IPS-NIHi11 (cell line): ENCODE measurements at places on chromosomes 3 and 15.
A peak's percentile ranks its signal among the peaks of the same experiment; 100 is the strongest.

GRCh38 chr15:48367483-48367882 lies 36.3 kb downstream of the DUT start:
- DNase-seq = no peak

GRCh38 chr3:14514323-14514720 lies 25.8 kb downstream of the GRIP2 start:
- no peak for DNase-seq

DNA sequence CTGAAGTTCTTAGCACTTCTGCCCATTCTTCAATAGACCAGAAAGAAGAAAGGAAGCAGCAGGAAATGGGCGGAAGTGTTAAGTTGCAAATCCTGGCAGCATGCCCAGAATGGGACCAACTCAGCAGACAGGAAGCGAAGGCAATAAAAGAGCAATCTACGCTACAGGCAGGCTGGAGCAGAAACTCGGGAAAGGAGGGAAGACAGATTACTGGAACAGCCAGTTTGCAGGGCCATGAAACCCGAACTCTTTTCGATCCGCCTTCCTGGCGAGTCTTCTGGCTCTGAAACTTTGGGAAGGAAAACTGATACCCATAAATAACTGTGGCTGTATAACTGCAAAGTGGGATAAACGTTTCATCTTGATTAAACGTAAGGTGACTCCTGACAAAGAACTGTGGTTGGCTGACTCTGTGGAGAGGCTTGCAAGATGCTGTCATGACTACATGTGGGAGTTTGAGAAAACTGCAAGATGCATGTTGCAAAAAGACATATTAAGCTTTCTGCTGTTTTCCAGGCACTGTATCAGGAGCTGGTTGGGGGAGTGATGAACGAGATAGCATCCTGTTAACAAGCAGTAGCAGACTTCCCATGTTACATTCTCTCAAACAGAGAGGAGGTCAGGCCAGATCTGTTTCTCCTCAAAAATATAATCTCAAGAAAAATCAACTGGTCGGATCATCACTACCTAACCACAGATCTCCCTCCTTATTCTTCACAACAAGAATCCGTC lies 67.8 kb downstream of the FMN1 start:
- peak; percentile 67 for DNase-seq

DNA sequence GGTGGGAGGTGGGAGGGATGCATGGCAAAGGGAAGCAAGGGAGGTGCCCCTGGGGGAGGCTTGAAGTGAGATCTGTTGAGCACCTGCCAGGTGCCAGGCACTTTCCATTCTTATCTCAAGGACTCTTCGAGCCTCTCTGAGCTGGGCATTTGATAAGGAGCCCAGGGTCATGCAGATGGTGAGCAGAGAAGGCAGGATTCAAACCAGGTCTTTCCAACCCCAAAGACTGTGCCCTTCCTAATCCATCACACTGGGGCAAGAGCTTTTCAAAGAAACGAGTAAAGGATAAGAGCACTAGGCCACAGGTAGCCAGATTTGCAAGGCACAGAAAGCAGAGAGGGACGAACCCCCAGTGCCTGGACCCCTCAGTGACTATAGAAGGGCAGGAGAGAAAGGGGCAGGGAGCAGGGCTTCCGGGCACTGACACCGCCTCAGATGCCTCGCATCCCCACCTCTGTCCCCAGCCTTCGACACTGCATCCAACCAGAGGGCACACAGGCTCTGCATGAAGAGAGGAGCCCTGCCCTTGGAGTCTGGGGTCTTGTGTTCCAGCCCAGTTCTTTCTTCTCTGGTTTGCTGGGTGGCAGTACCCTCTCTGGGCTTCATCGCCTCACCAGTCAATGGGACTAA lies 21.0 kb downstream of the IGDCC4 start:
- DNase-seq = no peak

- DNase-seq = no peak
Observed at GRCh38 chr3:45861043-45861719, 19.3 kb upstream of the LZTFL1 start.

- no peak for DNase-seq
Observed at GRCh38 chr3:33402936-33403335, 37.3 kb downstream of the UBP1 start.

DNA sequence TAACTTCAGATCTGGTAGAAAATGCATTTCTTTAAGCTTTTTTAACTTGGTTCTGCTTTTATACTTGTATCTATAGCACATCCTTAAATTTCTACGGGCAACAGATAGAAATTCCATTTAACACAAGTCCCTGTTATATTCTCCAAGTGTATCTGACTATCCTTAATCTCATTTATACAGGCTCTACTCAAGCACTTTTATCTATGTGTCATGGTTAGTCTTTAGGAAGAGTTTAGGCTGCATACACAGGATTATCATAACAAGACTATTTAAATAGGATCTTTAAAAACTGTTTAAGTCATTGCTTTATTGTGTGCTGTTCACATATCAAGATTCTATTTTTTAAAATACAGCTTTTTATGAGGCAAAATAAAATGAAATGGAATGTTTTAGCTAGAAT lies 52.7 kb downstream of the SETD5 start:
- DNase-seq = no peak

DNA sequence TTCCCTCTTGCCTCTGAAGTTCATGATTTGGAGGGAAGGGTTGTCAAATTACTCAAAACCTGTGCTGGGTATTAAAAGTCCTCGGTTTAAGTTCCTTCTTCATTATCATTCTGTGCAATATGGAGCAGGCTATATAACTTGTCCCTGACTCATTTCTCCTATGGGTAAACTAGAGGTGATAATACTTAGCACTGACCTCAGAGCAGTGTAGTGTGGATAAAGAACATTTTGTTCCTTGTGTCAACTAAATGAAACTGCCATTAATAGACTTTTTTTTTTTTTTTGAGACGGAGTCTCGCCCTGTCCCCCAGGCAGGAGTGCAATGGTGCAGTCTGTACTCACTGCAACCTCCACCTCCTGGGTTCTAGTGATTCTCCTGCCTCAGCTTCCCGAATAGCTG lies 2.2 kb upstream of the BBX start:
- no peak for DNase-seq

GRCh38 chr15:101652786-101653430 lies 727 bp upstream of the TM2D3 start:
- peak; percentile 45 for DNase-seq

DNA sequence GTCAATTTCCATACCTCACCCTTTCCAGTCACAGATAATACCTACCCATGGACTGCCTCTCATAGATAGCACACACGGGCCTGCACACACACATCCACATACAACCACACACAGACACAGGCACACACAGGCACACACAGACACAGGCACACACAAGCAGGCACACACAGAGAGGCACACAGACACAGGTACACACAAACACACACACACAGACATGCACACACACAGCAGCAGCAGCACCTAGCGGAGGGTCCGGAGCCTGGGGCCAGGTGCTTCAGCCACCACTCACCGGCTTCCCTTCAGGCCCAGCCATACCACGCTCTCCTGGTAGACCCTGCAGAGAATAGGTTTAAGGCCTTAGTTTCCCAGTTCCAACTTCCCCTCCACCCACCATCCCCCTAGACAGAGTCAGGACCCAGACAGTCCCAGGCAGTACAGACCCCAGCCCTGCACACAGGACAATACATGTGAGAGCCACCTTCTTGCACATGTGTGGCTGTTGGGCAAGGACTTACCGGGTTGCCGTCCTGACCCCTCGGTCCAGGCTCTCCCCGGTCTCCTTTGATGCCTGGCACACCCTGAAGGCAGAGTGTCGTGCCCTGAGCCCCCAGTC lies 10.5 kb upstream of the UCN2 start:
- no peak for DNase-seq

GRCh38 chr15:31306426-31307269 lies 20.0 kb upstream of the KLF13 start:
- DNase-seq = peak; percentile 86

GRCh38 chr15:79025802-79026201 lies 64.8 kb downstream of the RASGRF1 start:
- DNase-seq = no peak

DNA sequence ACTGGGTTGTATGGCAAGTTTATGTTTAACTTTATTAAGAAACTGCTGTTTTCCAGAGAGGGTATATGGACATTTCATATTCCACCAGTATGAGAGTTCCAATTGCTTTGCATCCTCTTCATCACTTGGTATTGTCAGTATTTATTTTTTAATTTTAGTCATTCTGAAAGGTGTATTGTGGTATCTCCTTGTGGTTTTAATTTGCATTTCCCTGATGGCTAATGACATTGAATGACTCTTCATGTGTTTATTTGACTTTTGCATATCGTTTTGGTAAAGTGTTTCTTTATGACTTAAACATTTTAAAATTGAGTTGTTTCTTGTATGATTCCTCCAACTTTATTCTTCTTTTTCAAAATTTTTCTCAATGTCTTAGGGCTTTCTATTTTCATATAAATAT lies 44.4 kb downstream of the IL1RAP start:
- DNase-seq = no peak

GRCh38 chr15:93649691-93650235 lies 560.8 kb upstream of the RGMA start:
- DNase-seq = no peak

- DNase-seq = peak; percentile 49
Observed at GRCh38 chr15:79212589-79213157, 69.8 kb upstream of the ANKRD34C start.

DNA sequence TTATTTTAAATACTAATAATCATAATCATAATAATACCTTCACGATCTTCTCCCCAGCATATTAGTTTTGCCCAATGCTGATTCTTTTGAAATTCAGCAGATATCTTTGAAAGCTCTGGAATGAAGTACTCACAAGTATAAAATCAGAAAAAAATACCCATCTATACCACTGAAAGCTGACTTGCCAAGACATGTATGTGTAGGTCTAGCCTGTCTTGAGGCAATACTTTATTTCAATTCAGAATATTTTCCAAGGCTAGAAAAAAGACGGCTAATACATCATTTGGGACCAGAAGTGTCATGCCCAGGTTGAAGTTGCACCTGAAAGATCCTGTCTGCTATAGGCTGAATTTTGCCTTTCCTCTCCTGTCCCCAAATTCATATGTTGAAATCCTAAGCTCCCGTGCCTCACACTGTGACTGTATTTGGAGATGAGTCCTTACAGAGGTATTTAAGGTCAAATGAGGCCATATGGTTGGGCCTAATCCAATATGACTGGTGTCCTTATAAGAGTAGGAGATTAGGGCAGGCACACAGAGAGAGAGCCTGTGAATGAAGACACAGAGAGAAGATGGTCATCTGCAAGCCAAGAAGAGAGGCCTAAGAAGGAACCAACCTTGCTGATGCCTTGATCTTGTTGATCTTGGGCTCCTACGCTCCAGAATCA lies 255.9 kb upstream of the CMC1 start:
- DNase-seq = no peak

DNA sequence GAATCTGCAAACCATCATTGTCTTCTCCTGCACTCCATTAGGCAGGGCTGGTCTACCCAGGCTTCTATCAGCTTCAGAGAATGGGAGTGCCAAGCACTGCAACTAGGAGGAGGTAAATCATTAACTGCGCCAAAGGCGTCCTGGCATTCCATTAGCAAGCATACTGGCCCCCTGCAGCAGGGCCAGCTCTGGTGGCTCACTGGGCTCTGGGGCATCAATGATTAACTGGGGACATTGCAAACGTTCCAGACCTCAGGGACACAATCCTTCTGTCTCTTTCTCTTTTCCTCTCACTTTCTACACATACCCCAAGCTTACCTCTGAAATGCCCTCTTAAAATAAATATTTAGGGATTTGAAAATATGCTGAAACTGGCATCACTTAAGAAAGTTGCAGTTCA lies 129.0 kb downstream of the MYLK start:
- DNase-seq = no peak

- peak; percentile 19 for DNase-seq
Observed at GRCh38 chr3:112531358-112531781, 30.4 kb downstream of the ATG3 start.

DNA sequence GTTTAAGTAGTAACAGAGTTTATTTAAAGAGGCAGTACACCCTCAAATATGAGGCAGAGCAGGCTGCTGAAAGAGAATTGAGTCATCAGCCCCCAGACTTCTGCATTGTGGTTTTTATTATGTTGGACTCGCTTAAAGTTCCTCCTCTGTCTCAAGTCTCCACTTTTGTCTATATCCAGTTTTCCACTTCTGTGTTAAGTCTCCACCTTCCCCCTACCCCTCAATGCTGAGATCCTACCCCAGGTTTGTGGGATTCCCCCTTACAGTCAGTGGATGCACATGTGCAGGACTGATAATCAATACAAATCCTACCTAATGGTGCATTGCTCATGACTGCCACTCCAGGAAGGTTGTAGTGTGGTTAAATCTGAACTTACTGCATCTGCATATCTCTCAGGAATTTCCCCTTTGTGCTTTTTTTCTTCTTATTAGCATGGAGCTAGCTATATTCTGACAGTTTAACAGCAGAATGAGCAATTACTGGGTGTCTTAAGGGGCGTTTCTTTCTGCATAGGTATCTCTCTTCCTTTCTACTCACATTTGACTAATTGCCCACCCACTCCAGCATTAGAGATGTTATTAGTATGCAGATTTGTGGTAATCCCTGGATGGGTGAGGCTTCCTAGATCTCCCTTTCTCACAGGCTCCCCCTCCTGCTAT lies 11.9 kb upstream of the CD200R1L start:
- DNase-seq = no peak

- DNase-seq = peak; percentile 62
Observed at GRCh38 chr3:177589911-177590381, 392.7 kb upstream of the TBL1XR1 start.
